Activated T-helper 9 cell treated with anti-CD3 and anti-CD28 coated beads, Interleukin-2, amount 50 U/mL, for 16 hours (primary cell): ENCODE measurements at places on chromosomes 7 and 10.

DNA sequence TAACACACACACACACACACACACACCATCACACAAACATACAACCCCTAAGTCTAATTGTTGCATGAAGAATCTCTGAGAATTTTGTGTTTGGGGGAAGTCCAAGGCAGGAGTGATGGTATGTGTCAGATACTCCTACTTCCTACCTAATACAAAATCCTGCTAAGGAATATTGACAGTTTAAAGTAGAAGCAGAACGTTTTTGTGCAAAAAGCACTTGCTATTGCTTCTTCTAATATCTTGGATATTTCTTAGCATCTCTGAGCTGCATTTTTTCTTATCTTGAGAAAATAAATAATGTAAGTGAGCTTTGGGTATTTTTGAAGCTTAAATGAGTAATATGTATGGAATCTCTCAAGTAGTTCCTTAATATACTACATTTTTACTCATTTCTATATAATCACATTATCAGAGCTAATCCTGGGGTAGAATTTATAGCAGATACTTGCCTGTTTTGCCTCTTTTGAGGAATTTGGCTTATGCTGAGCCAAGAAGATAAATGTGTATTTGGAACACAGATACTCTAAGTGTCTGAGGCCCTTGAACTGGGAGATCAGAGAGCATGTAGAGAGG lies 212.3 kb downstream of the DKK1 start:
- no peak for DNase-seq

DNA sequence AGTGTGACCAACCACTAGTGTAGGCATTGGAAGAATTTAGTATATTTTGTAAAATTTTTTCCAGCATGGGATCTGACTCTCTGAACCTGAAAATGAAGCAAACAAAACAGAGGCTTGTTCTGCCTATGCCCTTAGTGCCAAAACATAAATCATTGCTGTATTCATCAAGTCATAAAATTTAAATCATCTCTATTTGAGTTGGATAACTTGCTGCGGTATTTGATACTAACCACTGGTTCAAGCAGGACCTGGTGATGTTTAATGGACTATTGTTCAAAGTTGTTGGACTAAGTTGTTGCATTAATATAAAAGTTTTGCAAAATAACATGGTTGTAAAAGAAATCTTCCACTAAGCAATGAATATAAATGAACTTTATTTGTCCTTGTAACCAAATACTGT lies 19.8 kb upstream of the RPA3 start:
- DNase-seq = no peak

DNA sequence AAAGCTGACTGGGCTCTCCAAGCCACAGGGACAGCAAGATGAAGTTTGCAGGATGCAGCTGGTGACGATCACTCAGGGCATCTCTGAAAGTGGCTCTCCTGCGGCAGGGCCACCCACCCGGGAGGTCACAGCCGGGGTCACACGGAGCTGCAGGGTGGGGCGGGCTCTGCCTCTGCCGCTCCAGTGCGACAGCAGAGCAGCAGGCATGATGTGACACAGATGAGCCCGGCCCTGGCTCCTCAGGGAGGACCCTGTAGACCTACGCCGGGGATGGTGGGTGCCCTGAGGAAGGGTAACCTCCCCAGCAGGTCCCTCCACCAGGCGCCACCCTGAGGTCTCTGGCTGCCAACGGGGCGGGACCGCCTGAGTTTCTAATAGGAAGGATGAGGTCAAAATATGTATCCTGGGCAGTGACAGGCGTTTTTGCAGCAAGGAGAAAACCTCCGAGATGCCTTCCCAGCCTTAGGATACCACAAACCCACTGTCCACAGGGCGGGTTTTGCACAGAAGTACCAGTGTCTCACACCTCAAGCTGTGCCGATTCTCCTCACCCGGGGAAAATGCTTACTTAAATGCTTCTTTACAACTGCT lies 114.8 kb upstream of the DIP2C start:
- DNase-seq = no peak

DNA sequence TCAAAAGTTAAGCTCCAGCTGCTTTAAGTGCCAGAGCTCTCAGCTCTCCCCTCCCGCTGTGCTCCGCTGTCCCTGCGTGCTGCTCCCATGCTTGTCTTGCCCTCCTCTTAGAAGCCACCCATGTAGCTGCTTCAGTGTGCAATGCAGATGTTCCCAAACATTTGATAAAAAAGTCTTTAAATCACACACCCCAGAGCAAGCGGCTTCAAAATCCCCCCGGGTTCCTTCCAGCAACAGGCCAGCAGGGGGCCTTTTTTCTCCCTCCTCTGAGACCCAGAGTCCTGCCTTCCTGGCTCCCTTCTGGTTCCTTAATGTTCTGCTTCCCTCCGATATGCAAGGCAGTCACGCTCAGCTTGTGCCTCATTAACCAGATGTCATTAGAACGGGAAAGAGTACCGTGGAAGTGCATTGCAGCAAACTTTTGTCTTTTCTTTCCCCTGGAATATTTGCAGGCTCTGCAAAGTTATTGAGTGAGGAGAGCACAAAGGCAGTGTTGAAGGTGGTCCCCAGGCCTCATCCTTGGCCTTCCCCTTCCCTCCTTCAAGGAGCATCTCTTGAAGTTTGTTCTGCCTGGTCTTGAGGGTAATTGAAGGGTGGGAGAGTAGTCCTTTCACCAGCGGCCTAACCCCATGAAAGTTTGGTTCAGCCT lies 25.5 kb downstream of the LDB3 start:
- DNase-seq = no peak

DNA sequence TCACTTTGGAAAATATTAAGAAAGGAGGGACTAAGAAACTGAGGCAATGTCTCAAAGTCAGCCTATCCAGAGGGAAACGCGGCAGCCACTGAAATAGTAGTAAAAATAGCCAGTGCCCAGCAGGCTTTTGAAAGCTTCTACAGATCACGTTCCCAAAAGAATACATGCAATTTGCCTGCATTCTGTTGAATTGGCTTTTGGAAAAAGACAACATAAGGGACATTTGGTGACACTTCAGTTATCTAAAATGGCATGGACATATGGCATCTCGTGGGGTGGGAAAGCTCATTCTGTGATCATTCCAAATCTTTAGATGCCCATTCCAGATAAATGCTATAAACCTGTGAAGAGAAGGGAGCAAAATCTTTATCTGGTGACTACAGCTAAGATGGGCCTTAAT lies 82.8 kb upstream of the PDE1C start:
- DNase-seq = no peak

GRCh38 chr10:126930883-126931503 lies 25.8 kb downstream of the DOCK1 start:
- no peak for DNase-seq

GRCh38 chr7:17320657-17321056 lies 22.2 kb downstream of the AHR start:
- no peak for DNase-seq

DNA sequence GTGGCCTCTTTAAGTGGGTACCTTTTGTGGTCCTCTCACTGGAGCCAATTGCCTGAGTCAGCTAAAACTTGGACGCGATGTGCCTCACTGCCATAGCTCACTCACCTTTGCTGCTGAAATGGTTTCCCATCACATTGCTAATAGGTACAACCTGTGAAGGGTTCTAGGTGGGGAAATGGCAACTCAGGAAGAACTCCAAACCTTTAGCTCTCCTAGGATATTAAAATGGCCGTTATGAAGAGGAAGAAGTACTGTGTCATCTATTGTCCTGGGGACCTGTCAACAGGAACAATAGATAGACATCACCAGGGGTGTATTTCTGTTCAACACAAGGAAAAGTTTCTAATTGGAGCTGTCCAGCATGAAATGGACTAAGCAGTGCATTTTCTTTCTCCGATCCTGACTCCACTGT lies 1.2 kb upstream of the ZNF655 start:
- DNase-seq = no peak

- DNase-seq = no peak
Observed at GRCh38 chr7:46902463-46902862, 679.4 kb downstream of the TNS3 start.

GRCh38 chr10:131162866-131163843 lies 148.4 kb downstream of the TCERG1L start:
- no peak for DNase-seq

- no peak for DNase-seq
Observed at GRCh38 chr10:34814223-34814912, 728 bp downstream of the PARD3 start.
